Tibial nerve (tissue), 4 donors: ENCODE measurements at places on chromosomes 2 and 18. TPM values are rescaled to one million over a fixed set of nuclear protein-coding genes. Genes with fewer than 3 reads are reported as not detected.

DNA sequence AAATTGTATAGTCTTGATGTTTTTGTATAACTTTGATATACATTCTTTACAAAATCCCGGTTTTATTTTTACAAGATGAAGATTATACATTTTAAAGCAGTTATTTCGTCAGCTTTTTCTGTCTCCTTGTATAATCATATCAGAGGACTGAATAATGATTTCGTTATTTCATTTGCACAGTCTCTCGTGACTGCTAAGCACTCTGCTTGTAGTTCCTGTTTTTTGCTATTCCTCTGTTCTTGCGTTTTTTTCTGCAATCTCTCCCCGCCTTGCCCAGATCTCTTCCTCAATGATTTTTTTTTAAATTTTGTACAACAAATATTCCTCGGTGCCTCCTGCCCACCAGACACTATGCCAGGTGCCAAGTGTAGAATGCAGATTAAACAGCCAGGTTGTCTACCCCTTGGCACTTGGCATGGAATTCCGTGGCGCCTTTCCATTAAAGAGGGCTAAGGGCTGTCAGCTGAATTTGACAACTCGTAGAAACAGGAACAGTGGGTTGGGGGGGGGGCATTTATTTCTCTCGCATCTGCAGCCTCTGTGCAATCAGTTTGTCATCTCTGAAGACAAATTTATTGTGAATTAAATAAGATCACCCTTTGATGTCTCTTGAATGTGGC lies 69.6 kb downstream of the KLHL29 start:
- DNase-seq: no peak

DNA sequence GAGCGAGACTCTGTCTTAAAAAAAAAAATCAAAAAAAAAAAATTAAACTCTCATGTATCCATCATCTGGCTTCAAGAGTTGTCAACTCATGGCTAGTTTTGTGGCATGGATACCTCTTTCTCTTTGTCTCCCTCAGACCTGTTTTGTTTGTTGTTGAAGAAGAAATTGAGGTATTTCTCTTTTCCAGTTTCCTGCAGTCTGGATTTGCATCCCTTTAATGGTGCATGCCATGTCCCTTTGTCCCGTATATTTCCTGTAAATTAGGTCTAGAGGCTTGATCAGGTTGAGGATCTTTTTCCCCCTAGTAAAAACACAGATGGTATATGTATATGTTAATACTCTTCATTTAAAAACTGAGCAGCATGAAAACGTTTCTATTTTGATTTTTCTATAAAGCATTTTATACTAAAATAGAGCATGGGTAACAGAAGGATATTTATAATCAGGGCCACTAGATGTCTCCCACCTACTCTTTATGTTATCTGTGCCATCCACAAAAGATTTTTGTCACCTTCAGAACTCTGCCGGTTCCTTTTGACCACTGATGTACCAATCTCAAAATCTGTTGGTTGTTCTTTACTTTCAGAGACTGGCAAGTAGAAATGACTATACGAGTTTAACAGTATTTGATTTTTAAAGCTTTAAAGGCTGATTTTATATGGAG lies 80.1 kb downstream of the GALNT1 start:
- no peak for DNase-seq

- DNase-seq: no peak
Measured at GRCh38 chr18:42112657-42113420, 157.8 kb downstream of the PIK3C3 start.

- DNase-seq: no peak
Measured at GRCh38 chr2:238650536-238650935, 197.3 kb upstream of the TWIST2 start.

DNA sequence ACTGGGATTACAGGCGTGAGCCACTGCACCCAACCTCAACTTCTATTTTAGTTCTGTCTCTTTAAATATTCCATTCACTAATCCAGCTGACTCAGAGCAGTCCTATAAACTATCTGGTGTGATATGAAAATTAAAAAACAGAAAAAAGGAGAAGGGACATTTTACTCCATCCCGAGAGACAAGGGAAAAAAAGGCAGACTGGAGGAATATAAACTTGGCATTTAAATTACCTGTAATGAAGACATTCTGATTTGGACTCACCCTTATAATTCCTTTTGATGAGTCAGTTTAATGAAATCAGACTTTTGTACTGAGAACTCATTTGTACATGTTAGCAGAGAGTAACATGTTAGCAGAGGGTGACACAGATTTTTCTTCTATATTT lies 74.8 kb upstream of the RIOK3 start:
- DNase-seq: no peak

GRCh38 chr2:2839782-2840531 lies 508.9 kb upstream of the MYT1L start:
- no peak for DNase-seq

GRCh38 chr2:85421260-85422071 lies 3.0 kb downstream of the SH2D6 start:
- DNase-seq: no peak

DNA sequence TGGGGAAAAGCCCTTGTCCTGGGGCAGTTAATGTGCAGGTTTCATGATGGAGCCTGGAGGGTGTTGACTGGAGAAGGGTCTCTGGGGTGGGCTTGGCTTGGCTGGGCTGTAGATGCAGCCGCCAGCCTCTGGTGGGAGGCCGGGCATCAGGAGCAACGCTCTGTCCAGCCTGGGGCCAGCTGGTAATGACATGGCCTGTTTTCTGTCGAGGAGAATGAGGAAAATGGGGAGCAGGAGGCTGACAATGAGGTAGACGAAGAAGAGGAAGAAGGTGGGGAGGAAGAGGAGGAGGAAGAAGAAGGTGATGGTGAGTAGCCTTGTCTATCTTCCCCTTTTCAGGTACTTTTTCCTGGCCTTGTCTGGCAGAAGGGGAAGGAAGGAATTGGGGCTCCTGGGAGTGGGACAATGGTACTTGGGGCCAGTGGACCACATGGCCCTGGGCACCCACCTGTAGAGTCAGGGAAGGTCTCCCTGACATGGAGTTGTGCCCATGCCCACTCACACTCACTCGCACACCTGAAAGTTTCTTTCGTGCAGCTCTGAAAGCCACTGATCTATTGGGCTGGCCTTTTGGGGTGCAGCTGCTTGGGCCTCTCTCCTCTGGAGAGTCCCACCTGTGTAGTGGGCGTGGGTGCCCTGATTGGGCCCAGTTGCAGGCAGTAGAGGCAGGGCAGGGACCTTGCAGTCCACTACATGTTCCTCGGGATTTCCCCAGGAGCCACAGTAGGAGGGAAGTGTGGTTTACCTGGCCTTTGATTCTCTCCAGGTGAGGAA lies 3.5 kb downstream of the PTMA start:
- DNase-seq: no peak

DNA sequence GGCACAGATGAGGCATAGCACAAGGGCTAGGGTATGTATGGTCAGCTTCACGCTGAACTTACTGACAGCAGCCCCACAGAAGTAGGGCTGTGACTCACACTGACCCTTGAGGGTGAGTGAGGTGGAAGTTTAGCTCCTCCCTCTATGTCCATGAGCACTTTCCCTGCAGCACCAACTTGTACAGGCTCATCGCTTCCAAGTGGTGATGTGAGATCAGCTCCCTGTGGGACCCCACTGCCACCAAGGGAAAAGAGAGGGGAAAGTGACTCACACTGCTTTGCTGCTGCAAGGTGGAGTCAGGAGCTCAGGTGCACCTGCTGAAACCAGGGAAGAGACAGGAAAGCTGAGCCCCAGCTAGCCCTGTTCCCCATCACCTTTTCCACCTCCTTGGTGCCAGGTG lies 91.5 kb downstream of the TEX51 start:
- no peak for DNase-seq

GRCh38 chr2:127810156-127810618 lies 784 bp downstream of the WDR33 start:
- DNase-seq: no peak

DNA sequence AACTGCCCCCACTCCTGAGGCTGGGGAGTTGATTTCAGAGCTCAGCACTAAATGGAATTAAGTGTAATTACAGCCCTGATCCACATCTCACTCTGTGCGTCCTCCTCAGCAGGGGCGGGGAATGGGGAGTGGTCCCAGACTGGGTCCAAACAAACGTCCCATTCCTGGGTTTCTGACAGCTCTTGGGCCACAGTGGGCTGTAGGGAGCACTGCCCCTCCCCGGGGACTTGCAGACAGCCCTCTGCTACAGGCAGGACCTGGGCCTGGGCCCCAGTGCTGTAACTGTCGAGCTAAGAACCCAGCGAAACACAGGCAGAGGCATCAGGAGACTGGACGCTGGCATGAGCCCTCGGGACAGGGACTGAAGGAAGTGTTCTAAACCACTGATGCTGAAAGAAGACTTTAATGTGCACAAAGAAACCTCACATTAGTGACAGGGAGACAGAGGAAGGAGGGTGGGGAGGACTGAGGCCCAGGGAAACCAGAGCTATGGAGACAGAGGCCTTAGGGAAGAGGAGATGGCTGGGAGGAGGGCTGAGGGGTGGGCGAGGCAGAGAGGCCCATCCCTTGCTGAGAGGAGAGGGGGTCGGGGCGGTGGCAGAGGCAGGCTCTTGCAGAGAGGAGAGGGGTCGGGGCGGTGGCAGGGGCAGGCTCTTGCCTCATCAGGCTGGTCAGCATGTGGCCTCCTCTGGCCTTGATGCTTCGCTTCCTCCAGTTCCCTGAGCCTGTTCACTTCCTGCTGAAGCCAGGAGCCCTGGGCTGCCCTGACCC lies 5.8 kb upstream of the SEMA4C start:
- DNase-seq: no peak

DNA sequence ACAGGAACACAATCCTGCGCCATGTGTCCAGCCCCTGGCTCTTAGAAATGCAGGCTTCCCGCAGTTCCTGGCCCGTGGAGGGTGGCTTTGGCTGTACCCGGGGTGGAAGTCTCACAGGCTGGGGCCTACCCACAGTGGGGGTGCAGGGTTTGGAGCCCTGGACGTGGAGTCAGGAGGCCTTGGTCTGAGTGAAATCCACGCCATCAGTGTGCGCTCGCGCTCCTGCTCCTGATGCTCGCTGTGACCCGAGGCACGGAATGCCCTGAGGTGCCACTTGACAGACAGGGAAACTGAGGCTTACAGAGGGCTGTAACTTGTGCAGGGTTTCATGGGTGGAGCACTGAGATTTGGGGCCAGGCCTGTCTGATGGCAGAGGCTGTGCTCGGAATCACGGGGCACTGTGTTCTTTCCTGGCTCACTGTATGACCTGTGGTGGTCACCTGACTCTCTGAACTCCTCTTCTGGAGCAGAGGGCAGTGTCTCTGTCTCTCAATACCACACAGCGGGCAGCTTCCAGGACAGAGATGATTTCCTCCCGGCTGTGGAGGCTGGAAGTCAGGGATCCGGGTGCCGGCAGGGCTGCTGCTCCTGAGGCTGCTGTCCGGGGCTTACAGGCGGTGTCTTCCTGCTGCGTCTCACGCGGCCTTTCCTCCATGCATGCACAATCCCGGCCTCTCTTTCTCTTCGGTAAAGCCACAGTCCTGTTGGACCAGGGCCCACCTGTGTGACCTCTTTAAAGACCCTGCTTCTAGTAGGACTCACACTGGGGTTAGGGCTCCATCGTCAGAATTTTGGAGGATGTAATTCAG lies 25.9 kb upstream of the ALLC start:
- no peak for DNase-seq

Gene RHBDD1
- 29.4 TPM for total RNA-seq

Gene TMEM247
- not detected for total RNA-seq

Gene TTR
- total RNA-seq: not detected

Gene SERPINB13
- total RNA-seq: not detected

Gene FLACC1
- total RNA-seq: 1.3 TPM

Gene GNAL
- 17.3 TPM for total RNA-seq

Gene VWA3B
- 2.5 TPM for total RNA-seq

Gene SLC16A14
- total RNA-seq: 8.4 TPM

Gene FAM124B
- 2.6 TPM for total RNA-seq

Gene SERPINB4
- not detected for total RNA-seq
